Fibroblast of skin of right biceps (primary cell): ENCODE measurements at places on chromosomes 13 and 19.

DNA sequence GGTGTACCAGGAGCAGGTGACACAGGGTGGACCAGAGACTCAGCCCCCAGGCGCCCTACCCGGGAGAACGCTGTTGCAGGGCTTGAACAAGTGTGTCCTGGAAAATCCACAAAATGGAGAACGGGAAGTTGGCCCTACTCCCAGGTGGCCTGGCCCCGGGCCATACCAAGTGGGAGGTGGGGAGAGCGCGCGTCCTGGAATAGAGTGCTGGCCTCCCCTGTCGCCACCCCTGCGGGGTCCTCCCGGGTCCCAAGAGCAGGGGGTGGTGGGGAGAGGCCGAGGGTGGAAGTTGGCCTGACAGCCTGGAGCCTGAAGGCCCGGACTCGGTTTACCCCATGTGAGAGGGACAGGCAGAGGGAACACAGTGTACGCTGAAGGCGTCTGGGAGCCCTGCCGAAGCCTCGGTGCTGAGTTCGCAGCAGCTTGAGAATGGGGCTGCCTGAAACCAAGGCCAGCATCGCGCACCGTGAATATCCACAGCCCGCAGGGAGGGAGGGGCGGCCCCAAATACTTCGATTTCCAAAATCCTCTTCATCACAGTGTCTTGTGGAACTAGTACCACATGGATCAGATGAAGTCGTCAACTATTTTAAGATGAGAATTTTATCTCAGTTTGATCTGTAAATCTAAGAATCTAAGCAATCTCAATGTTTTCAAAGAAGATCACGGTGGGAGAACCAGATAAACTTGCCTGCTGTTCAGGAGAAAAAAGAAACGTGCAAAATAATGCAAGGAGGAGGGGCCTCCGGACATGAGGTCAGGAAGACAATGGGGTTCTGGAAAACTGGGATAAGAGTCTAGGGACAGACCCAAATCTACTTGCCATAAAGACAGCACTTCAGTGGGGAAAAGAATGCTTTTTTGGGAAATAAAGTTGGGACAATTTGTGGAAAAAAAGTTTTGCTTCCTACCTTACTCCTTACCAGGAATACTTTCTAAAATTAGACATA is 10.4 kb upstream of the KLF16 start:
- DNase-seq = no peak

DNA sequence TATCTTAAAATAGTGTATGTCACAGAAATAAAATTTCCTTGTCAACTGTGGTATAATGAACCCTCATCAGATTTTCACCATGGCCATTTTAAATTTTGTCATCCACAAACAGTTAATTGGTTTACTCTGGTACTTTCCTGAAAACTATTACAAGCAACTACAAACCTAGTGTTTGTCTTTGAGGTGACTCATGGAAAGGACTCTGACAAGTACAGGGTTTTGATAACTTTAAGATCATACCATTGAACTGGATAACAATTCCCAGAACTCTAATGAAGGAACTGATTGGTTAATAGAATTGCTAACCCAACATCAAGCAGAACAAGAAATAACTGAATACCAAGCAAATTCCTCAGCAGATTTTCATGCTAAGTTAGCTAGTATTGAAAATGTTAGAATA is 237.7 kb upstream of the IPO5 start:
- peak; percentile 8 for DNase-seq

DNA sequence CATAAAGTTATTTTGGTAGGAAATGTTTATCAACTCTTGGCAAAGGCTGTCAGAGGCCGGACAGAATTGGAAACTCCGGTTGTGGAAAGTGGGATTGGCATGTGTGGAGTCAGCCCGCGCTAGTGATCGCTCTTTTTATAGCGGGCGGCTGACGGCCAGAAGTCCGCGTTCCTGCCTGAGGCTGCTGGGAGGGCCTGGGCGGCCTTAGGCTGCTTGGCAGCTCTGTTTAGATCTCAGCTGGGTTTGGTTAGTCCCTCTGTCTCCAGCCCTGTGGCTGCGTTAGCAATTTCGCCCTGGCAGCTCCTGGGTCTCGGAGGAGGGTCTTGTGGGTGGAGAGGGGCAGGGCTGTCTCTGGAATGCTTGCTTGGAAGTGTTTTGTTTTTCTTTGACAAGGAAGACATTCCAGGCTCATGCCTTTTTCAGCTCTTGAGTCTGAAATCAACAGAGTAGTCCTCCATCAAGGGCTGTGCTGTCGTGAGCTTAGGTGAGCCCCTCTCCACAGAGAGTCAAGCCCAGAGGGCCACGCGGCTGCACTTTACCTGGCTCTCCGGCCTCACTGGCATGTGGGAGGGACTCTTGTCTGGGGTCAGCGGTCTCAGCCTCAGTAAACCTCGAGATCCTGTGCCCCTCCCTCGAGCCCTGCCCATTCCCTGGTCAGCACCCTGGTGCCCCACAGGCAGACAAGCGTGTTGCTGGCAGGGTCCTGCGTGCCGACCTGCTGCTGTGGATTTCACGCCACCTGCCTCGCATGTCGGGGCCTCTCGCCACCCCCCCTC is 22.5 kb downstream of the DOT1L start:
- peak; percentile 99 for DNase-seq

DNA sequence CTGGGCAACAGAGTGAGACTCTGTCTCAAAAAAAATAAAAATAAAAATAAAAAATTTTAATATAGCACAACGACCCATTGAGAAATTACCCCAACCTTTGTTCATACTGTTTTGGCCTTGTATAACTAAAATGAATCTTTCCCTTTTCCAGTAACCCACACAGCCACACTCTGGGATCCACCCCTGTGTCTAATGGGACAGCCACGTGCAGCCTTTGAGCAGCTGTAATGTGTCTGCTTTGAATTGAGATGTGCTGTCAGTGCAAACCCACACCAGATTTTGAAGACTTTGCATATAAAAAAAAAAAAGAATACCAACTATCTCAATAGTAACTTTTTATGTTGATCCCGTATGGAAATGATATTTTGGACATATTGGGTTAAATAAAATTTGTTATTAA is 112.7 kb upstream of the UBL3 start:
- DNase-seq = no peak

GRCh38 chr13:71862459-71862943 is 4.5 kb downstream of the DACH1 start:
- no peak for DNase-seq

- DNase-seq = no peak
Observed at GRCh38 chr13:97238432-97238831, 16.3 kb downstream of the MBNL2 start.

- DNase-seq = no peak
Observed at GRCh38 chr13:24097667-24098066, 62.9 kb upstream of the SPATA13 start.

DNA sequence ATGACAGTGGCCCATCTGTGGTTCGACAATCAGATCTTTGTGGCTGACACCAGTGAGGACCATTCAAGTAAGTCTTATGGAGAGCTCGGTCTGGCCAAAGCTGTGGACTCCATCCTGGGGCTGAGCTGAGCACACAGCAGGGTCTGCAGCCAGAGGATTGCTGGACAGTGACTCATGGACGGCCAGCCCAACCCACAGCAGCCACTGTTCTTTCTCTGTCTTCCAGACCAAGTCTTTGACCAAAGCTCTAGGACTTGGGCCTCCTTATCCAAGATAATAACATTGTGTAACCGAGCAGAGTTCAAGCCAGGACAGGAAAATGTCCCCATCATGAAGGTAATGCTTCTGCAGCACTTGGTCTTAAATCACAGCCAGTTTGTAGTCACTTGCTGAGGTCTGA is 12.4 kb downstream of the ATP12A start:
- peak; percentile 22 for DNase-seq

GRCh38 chr19:46862974-46863632 is 2.3 kb downstream of the ARHGAP35 start:
- DNase-seq = no peak

GRCh38 chr13:110880627-110881026 is 34.2 kb downstream of the ANKRD10 start:
- DNase-seq = no peak

DNA sequence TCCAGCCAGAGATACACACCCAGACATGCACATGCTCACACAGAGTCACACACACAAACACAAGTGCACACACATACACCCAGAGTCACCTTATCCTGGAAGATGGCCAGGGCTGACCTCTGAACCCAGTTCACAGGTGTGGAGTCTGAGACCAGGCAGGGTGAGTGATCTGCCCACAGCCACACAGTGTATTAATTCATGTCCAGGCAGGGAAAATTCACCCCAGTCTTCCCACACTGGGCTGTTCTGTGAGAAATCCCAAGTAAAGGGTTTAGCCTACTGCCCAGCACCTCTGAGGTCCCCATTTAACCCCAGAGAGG is 2.0 kb downstream of the POU2F2 start:
- DNase-seq = no peak

GRCh38 chr13:70616847-70617246 is 508.6 kb upstream of the KLHL1 start:
- DNase-seq = no peak

DNA sequence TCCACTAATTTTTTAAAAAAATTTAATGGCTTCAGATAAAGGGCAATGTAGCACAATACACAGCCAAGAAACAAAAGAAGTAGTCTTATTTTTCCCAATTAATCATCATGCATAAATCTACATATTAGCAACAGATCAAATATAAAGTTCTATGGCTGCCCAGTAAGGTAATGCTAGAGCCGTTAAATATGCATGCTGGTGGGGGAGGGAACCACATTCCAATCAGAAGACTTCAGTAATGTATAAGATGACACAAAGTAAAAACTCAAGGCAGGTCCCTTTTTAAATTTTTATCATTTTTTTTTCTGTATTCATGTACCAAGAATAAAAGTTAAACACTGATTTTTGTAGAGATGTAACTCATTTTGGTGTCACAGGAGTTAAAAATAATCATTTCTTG is 62.0 kb downstream of the MPHOSPH8 start:
- peak; percentile 40 for DNase-seq

GRCh38 chr13:87887459-87888123 is 216.4 kb downstream of the SLITRK5 start:
- DNase-seq = no peak

- peak; percentile 85 for DNase-seq
Observed at GRCh38 chr13:43522788-43523187, 264.0 kb downstream of the ENOX1 start.

DNA sequence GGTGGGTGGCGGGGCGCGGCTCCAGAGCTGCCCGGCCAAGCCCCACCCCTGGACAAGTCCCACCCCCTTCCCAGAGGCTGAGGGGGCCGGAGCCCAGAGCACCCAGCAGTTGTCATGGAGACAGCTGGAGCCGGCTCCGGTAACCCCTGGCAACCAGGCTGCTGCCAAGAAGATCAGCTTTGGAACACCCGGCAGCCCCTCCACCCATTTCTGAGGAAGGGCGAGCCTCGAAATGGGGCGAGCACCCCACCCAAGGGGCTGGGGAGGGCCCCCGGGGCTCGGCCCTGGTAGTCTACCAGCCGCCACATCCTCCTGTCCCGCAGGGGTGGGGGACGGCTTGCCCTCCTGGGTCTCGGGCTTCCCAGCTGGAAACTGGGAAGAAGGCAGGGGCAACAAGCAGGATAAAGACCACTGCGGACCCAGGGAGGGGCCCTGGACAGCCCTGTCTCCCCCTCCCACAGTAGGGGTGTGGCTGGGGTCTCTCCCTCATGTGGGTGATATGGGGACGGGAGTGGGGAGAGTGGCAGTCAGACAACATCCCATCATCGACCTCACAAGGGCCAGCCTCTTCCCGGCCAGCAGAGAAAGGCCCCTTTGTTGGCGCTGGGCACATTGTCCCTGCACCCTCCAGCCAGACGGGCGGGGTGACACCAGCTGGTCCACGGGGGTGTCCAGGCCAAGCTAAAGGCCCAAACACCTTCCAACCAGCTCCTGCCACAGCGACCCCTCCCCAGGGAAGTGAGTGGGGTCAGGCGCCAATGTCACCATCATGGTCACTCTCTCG is 1.5 kb downstream of the CERS1 start:
- DNase-seq = peak; percentile 36

- no peak for DNase-seq
Observed at GRCh38 chr13:44622708-44623107, 46.6 kb upstream of the TSC22D1 start.

DNA sequence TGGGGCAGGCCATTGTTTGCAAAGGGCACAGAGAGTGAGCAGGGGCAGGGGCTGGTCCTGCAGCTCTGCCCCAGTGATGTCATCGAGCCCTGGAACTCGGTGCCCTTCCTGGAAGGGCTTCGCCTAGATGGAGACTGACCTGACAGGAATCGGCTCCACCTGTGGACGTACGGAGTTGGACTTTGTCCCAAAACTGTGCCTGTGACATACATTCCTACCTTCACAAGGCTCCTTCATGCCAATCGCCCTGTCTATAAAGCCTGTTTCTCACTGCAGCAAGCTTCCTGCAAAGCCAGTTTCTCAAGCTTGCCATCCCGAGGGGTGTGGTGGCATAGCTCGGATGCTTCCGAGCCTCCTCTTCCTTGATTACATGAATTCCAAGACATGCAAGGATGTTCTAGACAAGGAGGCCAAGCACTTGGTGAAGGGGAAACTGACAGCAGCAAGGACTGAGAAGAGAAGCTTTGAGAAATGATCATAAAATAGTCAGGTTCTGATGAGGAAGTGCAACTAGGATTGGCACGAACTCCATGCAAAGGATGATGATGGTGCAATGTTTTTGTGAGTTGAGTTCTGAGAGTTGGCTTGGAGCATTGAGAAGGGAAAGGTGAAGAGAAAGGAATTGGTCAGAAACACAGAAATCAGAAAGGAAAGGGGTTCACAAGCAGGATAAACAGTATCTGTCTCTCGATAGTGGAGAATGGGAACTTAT is 73.6 kb upstream of the STK24 start:
- no peak for DNase-seq

GRCh38 chr13:64158908-64159307 is 2743.3 kb upstream of the PCDH20 start:
- DNase-seq = peak; percentile 70

GRCh38 chr13:100890645-100891044 is 216.1 kb upstream of the TMTC4 start:
- no peak for DNase-seq

GRCh38 chr19:19205416-19206410 is 2.5 kb upstream of the NR2C2AP start:
- no peak for DNase-seq

DNA sequence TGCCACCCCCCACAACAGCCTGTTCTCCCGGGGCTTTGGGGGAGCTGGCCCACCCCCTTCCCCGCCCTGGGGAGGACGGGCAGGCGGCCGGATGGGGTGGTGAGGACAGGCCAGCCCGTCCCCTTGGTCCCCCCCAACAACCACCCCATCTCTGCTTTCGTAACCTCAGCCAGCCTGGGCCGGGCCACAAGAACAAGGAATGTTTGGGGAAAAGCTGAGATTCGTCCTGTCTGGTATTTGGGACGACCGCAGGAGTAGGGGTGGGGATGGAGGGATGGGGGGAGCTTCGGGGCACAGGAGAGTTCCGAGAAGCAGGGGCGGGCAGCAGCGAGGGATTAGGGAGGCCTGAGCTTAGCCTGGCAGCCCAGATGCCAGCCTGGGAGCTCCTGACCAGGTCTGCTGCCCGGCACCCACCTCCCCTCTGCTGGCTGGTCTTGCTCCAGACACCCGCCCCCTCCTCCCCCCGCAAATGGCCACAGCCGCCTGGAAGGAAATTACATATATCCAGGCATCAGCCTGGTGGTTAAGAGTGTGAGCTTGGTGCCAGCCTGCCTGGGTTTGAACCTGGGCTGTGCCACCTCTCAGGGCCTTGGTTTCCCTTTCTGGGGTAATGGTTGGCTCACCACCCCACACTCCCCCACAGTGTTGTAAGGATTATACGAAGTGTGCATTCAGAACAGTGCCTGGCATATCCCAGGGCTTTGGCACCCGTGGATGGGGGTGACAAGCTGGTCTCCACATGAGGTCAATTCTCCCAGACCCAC is at the start of gene PODNL1:
Gene PODNL1, minus strand, starts transcription at position 117 of the 764 bp plus-strand sequence. CDS start 236 bp downstream, outside the sequence.
- peak; percentile 91 for DNase-seq
